Airway epithelial cell (primary cell): ENCODE measurements at places on chromosomes 12 and 14. TPM values are rescaled to one million over a fixed set of nuclear protein-coding genes. Genes with fewer than 3 reads are reported as not detected.

Gene VDR
- total RNA-seq: 16.8 and 18.1 TPM in 2 replicates

Gene SDR9C7
- total RNA-seq: 4.5 and 5.1 TPM in 2 replicates

Gene TAS2R9
- total RNA-seq: not detected in 2 replicates

Gene LHX5
- total RNA-seq: 0.28 TPM in 1 of 2 replicates, not detected in the other

Gene ANKS1B
- total RNA-seq: not detected in 2 replicates

Gene LRTM2
- not detected in 2 replicates for total RNA-seq

Gene RD3L
- total RNA-seq: not detected in 2 replicates

Gene BEGAIN
- total RNA-seq: 0.21 and 0.23 TPM in 2 replicates

Gene IL26
- not detected in 2 replicates for total RNA-seq

Gene PYGL
- total RNA-seq: 115 and 149 TPM in 2 replicates

Gene ITPK1
- total RNA-seq: 45.3 and 50.6 TPM in 2 replicates

Gene CLEC4D
- not detected in 2 replicates for total RNA-seq

Gene STYK1
- total RNA-seq: 1.2 and 4.1 TPM in 2 replicates

Gene CTDSP2
- total RNA-seq: 39.1 and 54.0 TPM in 2 replicates

Gene CDC42BPB
- total RNA-seq: 54.7 and 66.1 TPM in 2 replicates

Gene TGM1
- 229 and 247 TPM in 2 replicates for total RNA-seq
